ENCODE measurements at places on chromosomes 7 and 10.

DNA sequence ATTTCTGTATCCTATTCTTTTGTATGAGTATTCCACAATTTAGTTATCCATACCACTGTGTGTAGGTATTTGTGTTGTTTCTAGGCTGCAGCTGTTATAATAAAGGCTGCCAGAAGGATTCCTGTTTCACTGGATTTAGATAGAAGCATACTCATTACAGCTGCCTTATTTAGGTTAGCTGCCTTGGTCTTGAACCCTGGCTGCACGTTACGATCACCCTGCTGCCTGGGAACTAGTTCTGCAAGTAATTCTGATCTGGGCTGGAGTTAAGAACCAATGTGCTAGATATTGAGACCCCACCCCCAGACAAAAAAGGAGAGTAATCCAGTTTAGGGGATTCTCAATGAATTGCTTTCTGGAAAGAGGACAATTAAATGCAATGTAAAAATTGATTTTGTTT is 43.1 kb downstream of the CCDC71L start:
- no peak for DNase-seq

GRCh38 chr7:83005410-83005809 is 157.3 kb downstream of the PCLO start:
- DNase-seq, result peak; percentile 1

GRCh38 chr7:18356191-18356645 is 139.3 kb upstream of the HDAC9 start:
- DNase-seq, result no peak

DNA sequence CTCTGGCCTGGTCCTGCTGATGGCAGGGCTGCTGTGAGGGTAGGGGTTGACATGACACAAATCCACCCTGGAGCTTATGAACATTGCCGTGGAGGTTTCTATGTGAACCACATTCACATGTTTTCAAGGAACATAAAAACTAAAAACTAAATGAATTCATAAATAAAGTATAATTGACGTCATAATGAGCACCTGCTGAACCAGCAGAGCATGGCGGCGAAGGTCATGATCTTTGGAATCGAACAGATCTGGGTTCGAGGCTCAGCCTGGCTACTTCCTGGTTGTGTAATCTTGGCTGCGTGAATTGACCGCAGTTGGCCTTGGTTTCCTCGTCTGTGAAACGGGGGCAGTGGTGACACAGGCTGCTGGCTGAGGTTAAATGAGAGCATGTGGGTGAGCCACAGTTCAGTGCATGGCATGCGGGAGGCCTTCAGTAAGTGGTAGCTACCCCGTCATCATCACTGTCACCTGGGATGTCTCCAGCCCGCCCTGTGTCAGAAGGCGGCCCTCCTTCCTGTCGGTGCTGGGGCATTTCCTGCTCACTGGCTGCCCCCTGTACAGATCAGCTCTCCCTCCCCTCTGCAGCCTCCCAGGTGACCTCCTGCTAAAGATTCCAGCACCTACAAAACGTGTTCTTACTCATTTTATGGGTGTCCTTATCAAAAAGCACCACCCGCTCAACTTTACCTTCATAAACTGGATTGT is 190.3 kb upstream of the SHH start:
- no peak for DNase-seq

DNA sequence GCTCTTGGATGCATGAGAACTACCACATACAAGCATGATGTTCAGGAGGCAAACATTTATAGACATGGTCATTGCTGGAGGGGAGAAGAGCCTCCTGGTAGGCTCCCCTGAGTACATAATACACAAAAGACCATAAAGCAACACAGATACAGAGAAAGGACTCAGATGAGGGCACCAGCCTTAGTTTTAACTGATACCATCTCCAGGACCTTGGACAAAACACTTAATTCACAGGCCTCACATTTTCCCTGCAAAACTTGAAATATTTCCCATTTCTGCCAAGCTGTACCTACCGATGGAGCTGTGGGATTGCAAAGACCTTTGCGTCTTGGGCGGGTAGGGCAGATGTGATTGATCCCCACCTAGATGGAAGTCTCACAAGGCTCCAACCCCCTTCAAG is 16.7 kb upstream of the ZNF488 start:
- DNase-seq, result no peak

- DNase-seq, result no peak
These were observed 101.0 kb downstream of the SVIL start for GRCh38 chr10:29533696-29534285.

GRCh38 chr10:75707080-75707840 is 275.8 kb downstream of the LRMDA start:
- no peak for DNase-seq

DNA sequence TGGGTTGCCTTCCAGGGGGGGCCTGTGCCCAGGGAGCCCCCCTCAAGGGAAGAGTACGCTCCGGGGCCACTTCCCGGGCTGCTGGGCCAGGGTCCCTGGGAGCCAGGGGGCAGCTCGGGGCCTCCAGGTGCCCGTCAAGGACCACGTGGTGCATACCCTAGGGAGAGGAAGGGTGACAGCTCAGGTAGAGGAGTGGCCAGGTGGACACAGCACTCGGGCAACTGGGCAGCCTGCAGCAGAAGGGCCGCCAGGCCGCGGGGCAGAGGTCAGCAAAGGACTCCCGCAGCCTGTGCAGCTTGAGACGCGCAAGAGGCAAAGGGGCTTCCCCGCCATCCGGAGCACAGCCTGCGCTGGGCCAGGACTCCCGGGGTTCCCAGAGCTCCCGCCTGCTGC is 26.4 kb downstream of the AP5Z1 start:
- no peak for DNase-seq

GRCh38 chr10:50392426-50392825 is 141.1 kb upstream of the ASAH2 start:
- DNase-seq, result no peak

DNA sequence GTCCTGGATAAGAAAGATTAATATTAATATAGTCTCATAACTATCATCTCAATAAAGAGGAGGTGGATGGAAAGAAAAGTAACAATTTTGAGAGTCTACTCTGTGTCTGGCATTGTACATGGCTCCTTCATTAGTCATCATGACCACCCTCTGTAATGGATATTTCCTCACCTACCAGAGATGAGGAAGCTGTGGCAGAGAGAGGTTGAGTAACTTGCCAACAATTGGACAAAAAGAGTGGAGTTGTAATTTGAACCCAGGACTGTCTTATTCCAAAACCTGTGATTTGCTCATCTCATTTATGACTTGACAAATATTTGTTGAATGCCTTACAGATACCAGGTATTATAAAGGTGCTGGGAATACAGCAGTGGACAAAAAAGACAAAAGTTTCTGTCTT is 2.1 kb upstream of the IDE start:
- DNase-seq, result no peak

DNA sequence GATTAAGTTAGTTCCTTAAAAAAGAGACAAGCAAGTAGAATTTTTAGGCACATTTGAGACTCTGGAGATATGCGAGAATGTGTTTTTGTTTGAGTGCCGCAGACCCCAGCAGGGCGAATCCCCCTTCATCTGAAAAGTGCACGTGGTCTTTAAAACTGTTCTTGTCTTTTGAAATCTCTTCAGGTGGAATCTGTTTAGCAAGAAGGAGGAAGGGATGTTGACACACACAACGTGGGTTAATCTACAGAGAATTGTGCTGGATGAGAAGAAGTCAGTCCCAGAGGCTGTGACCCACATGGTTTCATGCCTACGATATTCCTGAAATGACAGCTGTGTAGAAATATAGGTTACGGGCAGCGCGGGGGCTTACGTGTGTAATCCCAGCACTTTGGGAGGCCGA is 27.1 kb upstream of the ZFAND2A start:
- DNase-seq, result no peak

- DNase-seq, result no peak
These were observed 254.1 kb upstream of the PTER start for GRCh38 chr10:16182688-16183087.

DNA sequence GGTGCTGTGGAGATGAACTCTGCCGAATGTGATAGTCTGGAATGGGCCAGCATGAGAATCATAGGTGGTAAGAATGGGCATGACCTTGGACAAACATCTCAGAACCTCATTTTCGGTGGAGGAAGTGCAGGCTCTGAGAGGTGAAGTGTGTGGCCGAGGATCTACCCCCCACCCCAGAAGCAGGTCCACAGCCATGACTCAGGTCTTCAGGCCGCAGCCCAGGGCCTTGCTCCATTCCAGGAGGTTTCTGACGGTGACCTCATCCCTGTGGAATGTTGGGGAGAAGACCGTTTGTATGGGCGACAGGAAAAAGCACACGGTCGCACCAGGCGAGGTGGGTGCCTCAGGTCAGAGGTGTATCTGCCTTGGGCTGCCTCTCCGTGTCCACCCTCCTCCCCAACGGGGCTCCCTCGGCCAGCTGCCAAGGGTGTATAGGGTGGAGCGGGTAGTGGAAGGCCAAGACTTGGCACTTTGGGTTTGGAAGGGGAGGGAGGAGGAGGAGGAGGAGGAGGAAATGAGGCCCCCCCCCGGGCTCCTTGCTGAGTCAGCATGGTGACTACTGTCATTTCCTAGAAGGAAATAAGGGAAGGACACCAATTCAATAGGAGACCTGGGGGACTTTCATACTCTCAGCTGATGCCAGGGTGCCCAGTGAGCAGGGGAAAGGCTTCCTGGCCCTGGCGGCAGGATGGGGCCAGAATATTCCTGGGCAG is 168.0 kb upstream of the RHEB start:
- DNase-seq, result peak; percentile 89

GRCh38 chr10:97101166-97101940 is 84.4 kb downstream of the SLIT1 start:
- DNase-seq, result no peak

DNA sequence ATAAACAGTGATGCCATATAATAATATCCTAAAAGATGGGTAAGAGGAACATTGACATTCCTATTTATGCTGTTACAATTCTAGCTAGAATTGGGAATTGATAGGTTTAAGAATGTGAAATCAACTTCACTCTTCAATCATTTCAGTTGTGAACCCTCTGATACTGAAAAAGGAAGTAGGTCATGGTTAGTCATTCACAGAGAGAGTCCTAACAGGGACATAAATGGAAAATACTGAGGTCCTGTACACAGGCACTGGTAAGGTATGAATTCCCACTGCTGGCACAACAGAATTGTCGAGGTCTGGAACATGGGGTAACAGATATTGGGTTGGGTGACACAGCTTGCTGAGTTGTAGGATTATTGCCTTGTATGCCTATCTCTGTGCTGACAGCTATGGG is 289.4 kb upstream of the LRRN3 start:
- no peak for DNase-seq

DNA sequence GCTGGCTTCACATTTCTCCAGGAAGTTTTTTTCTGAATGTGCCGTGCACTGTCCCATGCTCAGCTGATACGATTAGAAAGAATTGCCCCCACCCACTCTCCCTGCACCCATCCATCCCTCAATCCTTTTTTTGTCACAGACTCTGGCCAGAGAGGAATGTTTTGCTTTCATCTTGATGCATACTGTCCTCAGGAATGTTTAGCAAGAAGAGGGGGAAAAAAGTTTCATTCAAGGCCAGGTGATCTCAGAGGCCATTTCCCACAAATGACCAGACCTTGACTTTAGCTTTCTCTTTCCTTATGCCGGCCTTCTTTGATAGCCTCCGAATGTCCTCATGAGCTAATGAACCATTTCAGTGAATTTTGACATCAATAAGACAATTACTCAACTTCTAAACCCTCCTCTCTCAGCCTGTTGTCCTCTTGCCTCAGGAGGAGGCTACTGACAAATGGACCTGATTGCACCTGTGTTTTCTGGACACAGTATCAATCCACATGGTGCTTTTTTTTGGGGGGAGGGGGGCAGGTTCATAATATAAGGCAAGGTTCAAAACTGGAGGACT is 105.0 kb upstream of the KLF6 start:
- DNase-seq, result peak; percentile 91

- no peak for DNase-seq
These were observed 52.9 kb downstream of the C10orf120 start for GRCh38 chr10:122646511-122647382.

- no peak for DNase-seq
These were observed 187.9 kb downstream of the SNX10 start for GRCh38 chr7:26479581-26479980.

DNA sequence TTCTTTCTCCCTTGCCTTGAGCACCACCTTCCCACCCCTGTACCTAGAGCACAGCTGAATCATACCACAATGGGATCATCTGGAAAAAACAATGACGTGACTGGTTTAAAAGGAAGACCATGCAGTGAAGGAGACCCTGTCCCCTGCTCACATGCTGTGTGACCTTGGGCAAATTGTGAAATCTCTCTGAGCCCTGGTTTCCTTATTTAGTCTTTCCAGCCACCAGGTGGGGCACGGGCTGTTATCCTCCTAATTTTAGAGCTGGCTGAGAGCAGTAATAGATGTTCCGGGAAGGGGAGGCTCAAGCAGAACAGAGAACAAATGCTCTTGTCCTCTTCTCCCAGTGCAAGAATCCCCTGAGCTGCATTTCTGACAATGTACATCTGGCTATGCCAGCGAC is 198.3 kb downstream of the RPS24 start:
- DNase-seq, result no peak

DNA sequence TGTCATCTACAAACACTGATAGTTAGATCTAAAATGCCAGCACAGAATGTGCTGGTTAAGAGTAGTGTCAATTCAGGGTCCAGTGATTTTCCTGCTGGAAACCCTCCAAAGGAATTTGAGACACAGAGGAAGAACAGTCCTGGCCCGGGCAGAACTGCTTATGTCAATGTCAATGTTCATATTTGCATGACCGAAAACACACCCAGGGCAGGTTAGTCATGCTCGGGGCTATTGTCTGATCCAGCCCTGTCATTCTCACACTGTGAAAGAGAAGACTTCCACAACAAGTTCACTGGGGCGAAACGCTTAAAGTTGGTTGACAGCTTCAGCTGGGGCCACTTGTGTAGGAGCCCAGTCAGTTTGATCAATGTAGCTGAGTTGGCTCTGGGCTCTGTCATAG is 139.3 kb downstream of the C1GALT1 start:
- DNase-seq, result no peak

DNA sequence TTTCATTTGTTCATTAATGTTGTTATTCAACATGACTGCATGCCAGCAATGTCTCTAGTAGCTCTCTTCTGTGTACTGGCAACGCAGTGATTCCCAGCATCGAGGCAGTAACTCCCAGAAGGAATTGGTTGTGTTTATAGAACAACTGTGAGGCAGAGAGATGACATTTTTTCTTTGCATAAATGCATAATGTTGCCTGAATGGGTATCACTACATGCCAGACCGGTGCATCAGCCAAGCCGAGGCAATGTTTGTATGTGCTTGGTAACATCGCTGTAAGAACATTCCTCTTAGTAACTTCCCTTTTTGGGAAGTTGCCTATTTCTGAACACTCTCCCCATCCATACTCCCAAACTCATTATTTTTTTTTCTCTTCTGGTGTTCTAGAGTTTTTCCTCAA is 182.9 kb downstream of the HTR7 start:
- DNase-seq, result peak; percentile 93

- no peak for DNase-seq
These were observed 164.3 kb upstream of the SVIL start for GRCh38 chr10:29798921-29799690.

- no peak for DNase-seq
These were observed 3.8 kb downstream of the BCCIP start for GRCh38 chr10:125827133-125827532.

Measured in non-pigmented ciliary epithelial cell (primary cell).